Uterine smooth muscle cell (primary cell): ENCODE measurements at places on chromosomes 3 and 15. TPM values are rescaled to one million over a fixed set of nuclear protein-coding genes. Genes with fewer than 3 reads are reported as not detected.

Gene FBLN2
- 18.0 and 113 TPM in 2 replicates for total RNA-seq

Gene ARPP19
- 79.1 and 119 TPM in 2 replicates for total RNA-seq

Gene WDR76
- total RNA-seq = 12.2 and 41.7 TPM in 2 replicates

Gene SPATA12
- 0.11 TPM in 1 of 2 replicates, not detected in the other for total RNA-seq

Gene DISP2
- under 0.01 and 0.12 TPM in 2 replicates for total RNA-seq

Gene KY
- 1.1 and 2.0 TPM in 2 replicates for total RNA-seq

Gene SLC6A11
- not detected in 2 replicates for total RNA-seq

Gene GOLGA6C
- under 0.01 TPM in 1 of 2 replicates, not detected in the other for total RNA-seq

Gene VILL
- total RNA-seq = 5.3 and 7.9 TPM in 2 replicates

Gene RARRES1
- 26.2 and 30.5 TPM in 2 replicates for total RNA-seq

Gene NUP210
- 0.77 and 1.9 TPM in 2 replicates for total RNA-seq

Gene GMNC
- 0.11 and 0.25 TPM in 2 replicates for total RNA-seq

Gene RASGRF1
- under 0.01 and 0.37 TPM in 2 replicates for total RNA-seq

Gene GORASP1
- total RNA-seq = 31.0 and 34.9 TPM in 2 replicates

Gene PTH1R
- 1.00 and 1.1 TPM in 2 replicates for total RNA-seq

Gene KCNAB1
- 0.25 TPM in 1 of 2 replicates, not detected in the other for total RNA-seq

Gene LMAN1L
- total RNA-seq = 0.11 TPM in 1 of 2 replicates, not detected in the other

Gene SEC62
- total RNA-seq = 51.5 and 62.5 TPM in 2 replicates

Gene IMP3
- total RNA-seq = 64.2 and 101 TPM in 2 replicates

Gene SLC24A5
- total RNA-seq = not detected in 2 replicates

Gene TRIM42
- not detected in 2 replicates for total RNA-seq

Gene FRMD5
- total RNA-seq = 11.1 and 12.4 TPM in 2 replicates

Gene ASB14
- under 0.01 TPM in 1 of 2 replicates, not detected in the other for total RNA-seq

Gene ERICH6
- 0.22 TPM in 1 of 2 replicates, not detected in the other for total RNA-seq

Gene BNC1
- total RNA-seq = 10.0 and 11.3 TPM in 2 replicates

Gene HCN4
- total RNA-seq = not detected in 2 replicates

Gene ISLR2
- under 0.01 and 0.25 TPM in 2 replicates for total RNA-seq

Gene CNOT10
- 23.2 and 26.5 TPM in 2 replicates for total RNA-seq

Gene AMOTL2
- total RNA-seq = 75.3 and 100 TPM in 2 replicates

Gene ALS2CL
- 1.4 and 1.9 TPM in 2 replicates for total RNA-seq

Gene RAB5A
- 65.1 and 65.5 TPM in 2 replicates for total RNA-seq

Gene GOLGA8H
- total RNA-seq = 0.12 and 0.33 TPM in 2 replicates

Gene GRIP2
- total RNA-seq = 0.22 and 0.37 TPM in 2 replicates

Gene FEZF2
- total RNA-seq = not detected in 2 replicates

Gene CASR
- not detected in 2 replicates for total RNA-seq

Gene TGM4
- total RNA-seq = not detected in 2 replicates

Gene DNAJA4
- total RNA-seq = 5.4 and 5.9 TPM in 2 replicates

Gene RETNLB
- total RNA-seq = not detected in 2 replicates

Gene PPP1R14D
- total RNA-seq = not detected in 2 replicates

Gene CCRL2
- 0.62 and 1.5 TPM in 2 replicates for total RNA-seq

Gene TLR9
- under 0.01 TPM in 1 of 2 replicates, not detected in the other for total RNA-seq

Gene MESP2
- total RNA-seq = 0.55 and 0.75 TPM in 2 replicates

Gene KIF7
- total RNA-seq = 14.1 and 18.0 TPM in 2 replicates

Gene PRKCD
- 4.2 and 5.9 TPM in 2 replicates for total RNA-seq

Gene SOX14
- not detected in 2 replicates for total RNA-seq

Gene TMEM212
- total RNA-seq = 0.11 TPM in 1 of 2 replicates, not detected in the other

Gene INSYN1
- 0.11 and 0.50 TPM in 2 replicates for total RNA-seq

Gene GAP43
- total RNA-seq = 0.50 and 1.5 TPM in 2 replicates

Gene CCR8
- not detected in 2 replicates for total RNA-seq

Gene FBXW12
- not detected in 2 replicates for total RNA-seq

Gene MEX3B
- total RNA-seq = 2.2 and 6.4 TPM in 2 replicates

Gene ROBO1
- total RNA-seq = 37.1 and 63.6 TPM in 2 replicates

Gene BOC
- 16.6 and 21.1 TPM in 2 replicates for total RNA-seq

Gene PPP1R2
- total RNA-seq = 111 and 113 TPM in 2 replicates

Gene MEGF11
- total RNA-seq = not detected in 2 replicates

Gene SCN11A
- total RNA-seq = under 0.01 and 0.11 TPM in 2 replicates

Gene FRMD4B
- total RNA-seq = 1.9 and 7.5 TPM in 2 replicates

Gene CISH
- total RNA-seq = 0.44 and 0.62 TPM in 2 replicates
